ENCODE measurements at places on chromosomes 12 and 14. TPM values are rescaled to one million over a fixed set of nuclear protein-coding genes. Genes with fewer than 3 reads are reported as not detected.
A peak's percentile ranks its signal among the peaks of the same experiment; 100 is the strongest.

GRCh38 chr12:66072566-66072965, 58.0 kb downstream of the LLPH start:
- DNase-seq: no peak

- no peak for DNase-seq
Observed at GRCh38 chr12:71054551-71054950, 103.2 kb downstream of the TSPAN8 start.

The STAT2 gene
- total RNA-seq: 68.1 TPM

The SCN8A gene
- total RNA-seq: 0.21 TPM

DNA sequence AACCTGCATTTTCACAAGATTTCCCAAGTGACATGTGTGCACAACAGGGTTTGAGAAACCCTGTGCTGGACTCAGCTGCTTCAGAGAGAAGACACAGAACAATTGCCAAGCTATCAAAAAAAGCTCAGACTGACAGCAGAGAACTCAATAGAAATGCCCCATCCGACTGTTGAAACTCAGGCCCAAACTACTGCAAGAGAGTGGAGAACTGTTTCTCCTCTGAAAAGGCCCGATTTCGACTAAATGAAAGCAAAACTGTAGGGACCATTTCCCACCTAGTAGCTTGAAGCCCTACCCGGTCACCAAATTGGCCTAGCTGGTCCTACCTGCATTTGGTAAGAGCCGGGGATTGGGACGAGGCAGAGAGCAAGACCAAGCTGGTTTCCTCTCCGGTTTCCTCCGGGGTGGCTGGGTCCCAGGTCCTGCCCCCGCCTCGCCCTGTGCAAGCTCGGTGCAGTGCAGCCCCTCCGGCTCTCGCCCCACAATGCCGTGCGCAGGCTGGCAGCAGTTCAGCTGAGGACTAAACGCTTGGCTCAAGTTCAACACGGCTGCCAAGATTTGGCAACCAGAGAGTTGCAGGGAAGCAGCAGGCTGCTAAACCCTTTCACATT, 1180.6 kb downstream of the VRK1 start:
- DNase-seq: peak; percentile 85

The DEGS2 gene
- not detected for total RNA-seq

DNA sequence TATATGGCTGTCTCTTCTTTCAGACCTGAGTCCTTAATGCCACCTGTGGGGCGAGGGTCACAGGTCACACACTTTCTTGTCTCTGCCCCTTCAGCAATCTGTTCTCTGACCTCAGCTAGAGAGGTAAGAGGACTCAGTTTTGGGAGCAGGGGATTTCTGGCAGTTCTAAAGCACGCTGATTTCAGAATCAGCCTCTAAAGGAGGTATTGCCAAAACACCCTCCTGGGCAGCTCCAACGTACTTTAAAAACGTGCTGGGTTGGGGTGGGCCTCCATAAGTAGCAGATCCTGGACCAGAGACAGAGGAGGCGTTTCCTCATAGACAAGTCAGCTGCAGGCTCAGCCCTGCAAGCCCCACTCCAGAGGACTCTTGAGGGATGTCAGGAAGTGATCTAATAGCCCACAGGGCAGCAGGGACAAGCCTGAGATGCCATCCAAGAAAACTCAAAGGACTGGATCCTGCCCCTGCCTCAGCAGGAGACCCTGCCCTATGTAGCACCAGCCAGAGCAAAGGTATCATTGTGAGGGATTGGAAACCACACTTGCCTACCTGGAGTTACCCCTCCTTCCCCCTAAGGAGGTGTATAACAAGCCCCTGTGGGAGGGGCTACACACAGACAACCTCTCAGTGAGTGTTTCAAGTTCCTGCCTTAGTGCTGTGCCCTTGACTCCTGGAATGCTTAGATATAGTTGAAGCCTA, 8.5 kb downstream of the CTDSP2 start:
- peak; percentile 77 for DNase-seq

The PIWIL1 gene
- total RNA-seq: not detected

GRCh38 chr12:104064842-104065427, 604 bp downstream of the HCFC2 start:
- DNase-seq: peak; percentile 38

DNA sequence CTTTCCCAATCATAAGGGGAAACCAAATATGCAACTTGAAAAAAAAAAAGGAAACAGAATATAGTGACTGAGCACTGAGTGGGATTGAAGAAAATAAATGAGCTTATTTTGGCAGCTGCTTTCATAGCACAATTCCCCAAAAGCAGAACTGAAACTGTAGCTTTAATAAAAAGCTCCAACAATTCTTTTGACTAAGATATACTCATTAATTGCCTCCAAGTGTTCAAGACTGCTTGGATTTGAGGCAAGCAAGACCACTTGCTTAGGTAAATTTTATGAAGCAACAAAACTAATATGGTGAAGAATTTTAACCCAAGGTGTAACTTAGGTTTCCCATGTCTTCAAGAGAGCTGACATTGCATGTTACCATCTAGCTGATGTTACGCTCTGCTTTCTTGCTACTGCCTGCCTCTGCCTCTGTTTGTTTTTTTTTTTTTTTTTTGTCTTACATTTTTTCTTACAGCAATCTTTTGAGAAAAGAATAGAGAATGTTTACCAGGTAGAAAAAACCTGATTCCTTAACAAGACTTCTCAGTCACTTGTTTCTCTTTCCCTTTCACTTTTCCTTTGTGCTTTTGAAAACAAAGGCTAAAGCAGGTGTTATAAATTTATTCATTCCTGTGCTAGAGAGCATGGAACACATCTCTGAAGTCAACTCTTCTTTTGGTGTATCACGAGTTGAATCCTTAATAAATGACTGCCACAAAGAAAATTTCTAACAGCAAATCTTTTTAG, 134.4 kb downstream of the BCAT1 start:
- DNase-seq: no peak

DNA sequence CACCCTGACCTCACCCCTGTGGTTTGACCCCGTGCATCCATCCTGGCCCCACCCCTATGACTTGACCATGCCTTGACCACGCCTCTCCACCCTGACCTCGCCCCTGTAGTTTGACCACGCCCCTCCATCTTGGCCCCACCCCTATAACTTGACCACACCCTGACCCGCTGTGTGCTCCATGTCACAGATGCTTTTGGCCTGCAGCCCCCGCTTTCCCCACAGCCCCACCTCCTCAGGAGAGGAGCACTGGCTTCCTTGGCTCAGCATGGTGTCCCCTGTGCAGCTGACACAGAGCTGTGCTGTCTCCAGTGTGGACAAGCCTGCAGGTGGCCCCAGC, 269.9 kb upstream of the SFSWAP start:
- no peak for DNase-seq

DNA sequence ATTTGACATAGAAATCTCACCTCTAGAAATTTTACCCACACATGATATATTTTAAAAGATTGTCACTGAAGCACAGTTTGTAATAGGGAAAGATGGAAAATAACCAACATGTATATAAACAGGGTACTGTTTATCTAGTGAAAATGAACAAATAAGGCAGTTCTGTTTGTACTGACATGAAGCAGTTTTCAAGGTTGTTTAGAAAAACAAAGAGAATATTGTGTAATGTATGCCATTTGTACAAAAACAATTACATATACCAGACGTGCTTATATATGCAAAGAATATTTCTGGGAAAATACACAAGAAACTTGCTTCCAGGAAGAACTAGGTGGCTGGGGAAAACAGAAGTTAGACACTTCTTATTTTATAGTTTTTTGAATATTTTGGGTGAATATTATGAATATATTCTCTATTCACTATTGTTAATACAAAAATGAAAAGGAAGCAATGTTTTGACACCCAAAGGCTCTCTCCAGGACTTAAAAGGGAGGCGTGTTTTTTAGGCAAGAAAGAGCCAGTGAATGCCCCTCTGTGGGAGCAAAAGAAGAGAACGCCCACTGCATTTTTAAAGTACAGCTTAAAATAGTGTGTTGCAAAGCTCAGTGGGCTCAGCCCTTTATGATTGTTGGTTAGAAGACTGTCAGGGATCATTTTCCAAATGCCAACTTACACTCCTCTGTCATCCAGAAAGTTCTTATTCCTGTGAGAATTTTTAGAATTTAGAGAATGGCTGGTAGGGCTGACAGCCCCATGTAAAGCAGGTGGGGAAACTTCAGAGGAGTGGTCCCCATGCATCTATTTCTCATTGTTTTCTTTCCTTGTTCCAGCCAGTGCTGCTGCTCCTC, 59.6 kb upstream of the FERMT2 start:
- DNase-seq: no peak

GRCh38 chr12:45439039-45439438, 223.1 kb downstream of the ANO6 start:
- DNase-seq: no peak

The GUCY2C gene
- total RNA-seq: not detected

The IQSEC3 gene
- 1.4 TPM for total RNA-seq

DNA sequence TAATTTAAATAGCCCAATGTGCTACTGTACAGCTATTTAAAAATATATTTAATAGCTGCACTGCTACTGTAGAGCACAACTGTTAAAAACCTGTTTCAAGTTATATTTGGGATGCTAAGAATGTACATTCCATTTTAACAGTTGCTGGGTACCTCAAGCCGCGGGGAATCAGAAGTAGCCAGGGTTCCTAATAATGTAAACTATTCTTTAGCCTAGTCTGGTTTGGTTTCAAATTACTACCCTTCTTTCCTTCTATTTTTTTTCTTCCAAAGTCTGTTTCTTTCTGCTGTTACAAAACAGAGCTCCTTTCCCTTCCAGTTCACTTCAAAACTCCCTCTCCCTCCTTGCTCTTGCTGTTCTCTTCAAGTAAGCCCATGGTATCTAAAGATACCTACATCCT, 21.3 kb downstream of the SCAF11 start:
- no peak for DNase-seq

GRCh38 chr14:49545071-49545470, 41.1 kb downstream of the RPS29 start:
- no peak for DNase-seq

- no peak for DNase-seq
Observed at GRCh38 chr12:124389725-124390441, 95.0 kb downstream of the RFLNA start.

All from left cardiac atrium (tissue), 4 donors.